Kidney (tissue), 22 donors: ENCODE measurements at places on chromosomes 13 and 19. TPM values are rescaled to one million over a fixed set of nuclear protein-coding genes. Genes with fewer than 3 reads are reported as not detected.

Gene SKA3
- 1.9 TPM for total RNA-seq

Gene GJB2
- total RNA-seq: 5.0 TPM

Gene URAD
- not detected for total RNA-seq

Gene DACH1
- total RNA-seq: 10.4 TPM

Gene CBLC
- total RNA-seq: 11.5 TPM

GRCh38 chr13:24106429-24106828, 54.1 kb upstream of the SPATA13 start:
- no peak for DNase-seq
- H3K27me3 ChIP-seq: no peaks in the 10 kb centered on the region
- no peaks in the 10 kb centered on the region for H3K36me3 ChIP-seq
- no peaks in the 10 kb centered on the region for H3K4me1 ChIP-seq
- no peak overlapping the region for H3K27ac ChIP-seq

DNA sequence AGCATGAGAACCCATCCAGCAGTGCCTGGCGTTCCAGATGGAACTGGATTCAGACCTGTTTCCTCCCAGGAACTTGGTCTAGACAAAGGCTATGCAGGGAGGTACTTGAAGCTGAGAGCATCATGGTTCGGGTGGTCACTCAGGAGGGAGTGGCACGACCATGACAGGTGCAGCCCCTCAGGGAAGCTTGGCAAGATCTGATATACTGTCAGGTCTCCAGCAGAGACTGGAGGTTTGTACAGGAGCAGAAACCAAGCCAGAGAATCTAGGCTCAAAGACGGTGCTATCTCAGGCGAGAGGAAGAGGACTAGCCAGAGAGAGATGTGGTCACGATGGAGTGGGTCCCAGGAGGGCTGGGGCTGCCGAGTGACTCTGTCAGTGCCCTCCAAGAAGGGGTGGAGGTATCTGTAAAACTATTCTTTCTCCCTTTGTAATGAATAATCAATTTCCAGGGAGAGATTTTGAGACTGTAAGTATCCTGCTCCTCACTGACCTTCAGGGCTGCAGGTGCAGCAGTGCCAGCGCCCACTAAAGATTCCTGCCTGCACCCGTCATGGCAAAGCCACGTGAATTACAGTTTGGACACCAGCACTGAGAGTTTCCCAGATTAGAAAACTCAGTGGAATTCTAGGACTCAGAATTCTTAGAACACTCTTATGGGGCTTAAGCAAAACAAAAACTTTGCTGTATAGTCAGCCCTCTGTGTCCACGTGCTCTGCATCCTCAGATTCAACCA, 10.2 kb upstream of the DCUN1D2 start:
- no peak overlapping the region for H3K27ac ChIP-seq
- H3K4me1 ChIP-seq: no peaks in the 10 kb centered on the region
- H3K36me3 ChIP-seq: peaks cover 36% of the 10 kb centered on the region
- no peak overlapping the region for H3K4me3 ChIP-seq

DNA sequence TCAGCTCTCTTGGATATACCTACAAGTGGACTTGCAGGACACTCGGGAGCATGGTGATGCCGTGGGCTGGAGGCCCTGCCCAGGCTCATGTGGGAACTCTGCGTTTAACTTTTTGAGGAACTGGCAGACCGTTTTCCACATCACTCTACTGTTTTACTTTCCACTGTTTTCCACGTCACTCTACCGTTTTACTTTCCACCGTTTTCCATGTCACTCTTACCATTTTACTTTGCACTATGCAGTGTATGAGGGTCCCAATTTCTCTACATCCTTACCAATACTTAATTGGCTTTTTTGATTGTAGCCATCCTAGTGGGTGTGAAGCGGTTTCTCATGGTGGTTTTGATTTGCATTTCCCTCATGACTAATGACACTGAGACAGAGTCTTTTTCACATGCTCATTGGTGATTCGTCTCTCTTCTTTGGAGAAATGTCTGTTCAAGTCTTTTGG, 40.5 kb downstream of the GATAD2A start:
- H3K36me3 ChIP-seq: peaks cover 8% of the 10 kb centered on the region
- H3K27ac ChIP-seq: no peak overlapping the region
- no peak overlapping the region for H3K4me3 ChIP-seq
- no peaks in the 10 kb centered on the region for H3K27me3 ChIP-seq
- DNase-seq: no peak

DNA sequence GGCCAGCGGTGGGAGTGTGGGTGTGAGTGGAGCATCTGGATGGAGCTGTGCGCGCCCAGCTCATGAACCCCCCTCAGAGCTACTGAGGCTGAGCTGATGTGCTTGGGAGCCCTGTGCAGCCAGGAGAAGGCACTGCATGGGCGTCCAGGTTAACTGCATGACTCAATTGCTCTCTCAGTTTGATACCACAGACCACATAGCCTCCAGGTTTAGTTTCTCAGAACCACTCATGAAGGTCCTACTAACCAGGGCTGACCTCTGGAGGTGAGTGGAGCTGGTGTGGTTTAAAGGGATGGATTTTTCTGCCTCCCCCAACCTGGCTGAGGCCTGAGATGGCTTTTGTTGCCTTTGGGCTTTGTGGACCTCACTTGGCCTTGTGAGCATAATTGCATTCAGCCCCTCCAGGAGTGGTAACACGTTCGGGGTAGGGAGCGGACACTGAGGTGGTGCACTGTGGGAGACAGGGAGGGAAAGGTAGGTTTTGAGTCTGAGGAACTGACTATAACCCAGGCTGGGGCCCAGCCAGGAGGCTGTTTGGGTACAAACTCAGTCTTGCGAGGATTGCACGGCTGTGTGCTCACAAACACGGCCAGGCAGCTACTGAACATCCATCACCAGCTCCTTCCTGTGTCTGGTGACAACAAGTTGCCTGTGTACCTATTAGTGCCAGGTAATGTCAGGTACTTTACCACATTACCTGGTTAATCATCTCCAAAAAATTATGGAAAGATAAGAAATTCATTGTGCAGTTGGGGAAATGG, 97.5 kb downstream of the RGCC start:
- no peak for DNase-seq
- H3K27ac ChIP-seq: no peak overlapping the region
- no peak overlapping the region for H3K4me3 ChIP-seq
- H3K36me3 ChIP-seq: no peaks in the 10 kb centered on the region

- no peaks in the 10 kb centered on the region for H3K36me3 ChIP-seq
- H3K4me1 ChIP-seq: no peaks in the 10 kb centered on the region
- peak overlapping the region; percentile 53 for H3K4me3 ChIP-seq
- no peak for DNase-seq
Observed at GRCh38 chr13:114063545-114064449, 68.6 kb downstream of the RASA3 start.

DNA sequence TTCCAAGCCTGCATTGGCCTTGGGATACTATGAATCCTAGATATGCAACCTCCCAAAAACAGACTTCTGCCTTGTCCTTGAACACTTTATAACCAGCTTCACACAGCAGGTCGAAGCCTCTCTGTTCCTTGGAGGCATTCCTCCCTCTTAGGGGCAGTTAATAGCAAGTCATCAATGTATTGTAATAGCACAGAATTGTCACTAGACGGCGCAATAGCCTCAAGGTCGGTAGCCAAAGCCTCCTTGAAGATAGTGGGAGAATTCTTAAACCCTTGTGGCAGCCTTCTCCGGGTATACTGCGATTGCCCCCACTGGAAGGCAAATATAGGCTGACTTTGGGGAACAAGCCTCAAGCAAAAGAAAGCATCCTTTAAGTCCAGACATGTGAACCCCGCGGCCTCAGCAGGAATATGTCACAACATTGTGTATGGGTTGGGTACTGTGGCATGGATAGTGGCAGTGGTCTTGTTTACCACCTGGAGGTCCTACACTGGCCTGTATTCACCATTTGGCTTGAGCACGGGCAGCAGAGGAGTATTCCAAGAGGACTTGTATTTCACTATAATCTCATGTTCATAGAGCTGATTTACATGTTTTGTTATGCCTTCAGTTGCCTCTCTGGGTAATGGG, 61.1 kb downstream of the ZNF431 start:
- no peaks in the 10 kb centered on the region for H3K36me3 ChIP-seq
- no peaks in the 10 kb centered on the region for H3K27me3 ChIP-seq
- H3K27ac ChIP-seq: no peak overlapping the region
- H3K4me3 ChIP-seq: no peak overlapping the region
- H3K4me1 ChIP-seq: no peaks in the 10 kb centered on the region
- peak; percentile 75 for DNase-seq

GRCh38 chr13:30453727-30454126, 12.0 kb downstream of the HMGB1 start:
- no peaks in the 10 kb centered on the region for H3K4me1 ChIP-seq
- no peaks in the 10 kb centered on the region for H3K36me3 ChIP-seq
- DNase-seq: no peak
- no peak overlapping the region for H3K4me3 ChIP-seq
- H3K27me3 ChIP-seq: no peaks in the 10 kb centered on the region
- H3K27ac ChIP-seq: no peak overlapping the region

DNA sequence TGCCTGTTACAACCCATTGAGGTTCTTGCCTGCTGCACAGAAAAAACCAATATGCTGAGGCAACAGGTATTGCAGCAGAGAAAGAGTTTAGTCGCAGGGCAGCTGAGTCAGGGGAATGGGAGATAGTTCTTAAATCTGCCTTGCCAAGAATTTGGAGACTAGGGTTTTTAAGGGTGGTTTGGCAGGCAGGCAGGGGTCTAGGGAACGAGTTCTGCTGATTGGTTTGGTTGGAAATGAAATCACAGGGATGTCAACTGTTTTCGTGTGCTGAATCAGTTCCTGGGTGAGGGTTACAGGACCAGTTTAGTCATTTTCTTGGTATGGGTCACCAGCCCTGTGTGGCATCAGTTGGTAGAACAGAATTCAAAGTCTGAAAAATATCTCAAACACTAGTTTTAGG, 36.6 kb downstream of the PDS5B start:
- H3K27me3 ChIP-seq: no peaks in the 10 kb centered on the region
- DNase-seq: no peak
- H3K27ac ChIP-seq: no peak overlapping the region
- no peaks in the 10 kb centered on the region for H3K36me3 ChIP-seq

DNA sequence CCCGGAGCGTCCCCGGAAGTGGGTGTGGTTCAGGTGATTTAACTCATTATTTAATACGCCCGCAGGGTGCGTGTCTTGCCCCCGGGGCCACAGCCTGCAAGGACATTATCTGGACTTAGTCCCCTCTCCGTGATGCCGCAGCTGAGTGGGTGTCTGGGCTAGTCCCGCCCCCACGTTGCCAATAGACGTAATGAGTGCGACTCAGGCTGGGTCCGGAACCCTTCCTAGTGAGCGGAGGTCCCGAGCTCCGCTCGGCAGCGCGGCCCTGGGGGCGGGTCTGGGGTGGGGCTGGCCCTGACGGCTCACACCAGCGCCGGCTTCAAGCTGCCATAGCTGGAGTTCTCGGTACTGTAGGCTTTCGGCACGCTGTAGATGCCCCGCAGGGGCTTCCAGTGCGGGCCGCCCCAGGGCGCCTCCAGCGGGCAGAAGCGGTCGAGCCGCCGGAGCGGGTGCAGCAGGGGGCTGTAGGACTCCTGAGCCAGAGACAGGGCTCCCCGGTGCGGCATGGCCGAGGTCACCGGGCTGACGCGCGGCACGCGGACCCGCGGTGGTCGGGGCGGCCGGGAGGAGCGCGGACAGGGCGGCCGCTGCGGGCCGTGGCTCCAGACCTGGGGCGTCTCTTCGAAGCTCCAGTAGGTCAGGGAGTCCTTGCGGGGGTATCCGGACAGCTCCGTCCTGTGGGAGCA, 918 bp upstream of the LHB start:
- H3K27me3 ChIP-seq: no peaks in the 10 kb centered on the region
- no peak overlapping the region for H3K27ac ChIP-seq
- no peak for DNase-seq
- H3K4me1 ChIP-seq: no peaks in the 10 kb centered on the region
- no peaks in the 10 kb centered on the region for H3K36me3 ChIP-seq

DNA sequence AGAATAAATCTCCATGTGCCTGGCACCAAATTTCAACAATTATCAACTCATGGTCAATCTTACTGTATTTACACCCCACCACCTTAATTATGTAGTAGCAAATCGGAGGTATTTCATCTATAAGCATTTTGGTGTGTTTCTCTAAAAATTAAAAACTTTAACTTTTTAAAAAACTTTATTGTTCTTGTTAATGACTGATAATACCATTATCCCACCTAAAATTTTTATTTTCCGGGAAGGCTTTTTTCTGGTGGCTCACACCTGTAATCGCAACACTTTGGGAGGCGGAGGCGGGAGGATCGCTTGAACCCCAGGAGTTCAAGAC, 453 bp upstream of the PDCD2L start:
- DNase-seq: no peak
- no peak overlapping the region for H3K27ac ChIP-seq
- peaks cover 2% of the 10 kb centered on the region for H3K36me3 ChIP-seq

DNA sequence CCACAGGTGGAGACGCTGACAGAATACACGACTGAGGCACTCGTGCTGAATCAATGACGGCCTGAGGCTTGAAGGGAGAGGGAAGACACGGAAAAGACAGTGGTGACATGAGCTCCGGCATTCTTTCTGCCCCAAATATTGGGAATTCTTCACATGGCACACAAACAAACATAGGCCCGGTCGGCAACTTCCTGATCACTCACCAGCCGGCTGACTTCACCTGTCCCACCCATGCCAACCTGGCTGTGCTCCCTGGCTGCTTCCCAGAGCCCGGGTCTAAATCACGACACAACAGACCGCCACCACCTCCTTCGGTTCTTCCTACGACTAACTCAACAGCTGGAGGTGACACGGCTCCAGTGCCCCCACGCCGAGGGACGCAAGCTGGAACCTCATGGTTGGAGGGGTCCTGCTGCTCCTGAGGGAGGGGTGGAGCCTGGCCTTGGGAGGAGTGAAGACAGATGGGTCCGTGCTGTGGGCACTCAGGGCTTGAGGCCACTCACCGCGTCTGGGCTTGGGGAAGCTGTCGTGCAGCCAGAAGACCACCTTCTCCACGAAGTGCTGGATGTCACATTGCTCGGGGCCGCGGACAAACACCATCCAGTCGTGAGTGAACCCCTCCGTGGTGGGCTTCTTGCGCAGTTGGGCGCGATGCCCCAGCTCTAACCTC, 9.6 kb downstream of the MLLT1 start:
- DNase-seq: no peak
- H3K4me3 ChIP-seq: no peak overlapping the region
- peaks cover 7% of the 10 kb centered on the region for H3K36me3 ChIP-seq

DNA sequence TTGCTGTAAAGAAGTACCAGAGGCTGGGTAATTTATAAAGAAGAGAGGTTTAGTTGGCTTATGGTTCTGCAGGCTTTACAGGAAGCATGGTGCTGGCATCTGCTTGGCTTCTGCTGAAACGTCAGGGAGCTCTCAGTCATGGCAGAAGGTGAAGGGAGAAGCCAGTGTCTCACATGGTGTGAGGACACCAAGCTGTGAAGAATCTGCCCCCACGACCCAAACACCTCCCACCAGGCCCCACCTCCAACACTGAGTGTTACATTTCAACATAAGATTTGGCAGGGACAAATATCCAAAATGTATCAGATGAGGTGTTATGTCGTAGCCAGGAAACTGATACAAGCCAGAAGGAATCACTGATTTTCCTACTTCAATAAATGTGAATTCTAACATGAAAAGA, 136.5 kb downstream of the CYSLTR2 start:
- H3K27ac ChIP-seq: no peak overlapping the region
- no peaks in the 10 kb centered on the region for H3K36me3 ChIP-seq
- no peaks in the 10 kb centered on the region for H3K4me1 ChIP-seq
- no peaks in the 10 kb centered on the region for H3K27me3 ChIP-seq
- DNase-seq: no peak
- no peak overlapping the region for H3K4me3 ChIP-seq
